ENCODE measurements at places on chromosomes 1 and 21. TPM values are rescaled to one million over a fixed set of nuclear protein-coding genes. Genes with fewer than 3 reads are reported as not detected.

DNA sequence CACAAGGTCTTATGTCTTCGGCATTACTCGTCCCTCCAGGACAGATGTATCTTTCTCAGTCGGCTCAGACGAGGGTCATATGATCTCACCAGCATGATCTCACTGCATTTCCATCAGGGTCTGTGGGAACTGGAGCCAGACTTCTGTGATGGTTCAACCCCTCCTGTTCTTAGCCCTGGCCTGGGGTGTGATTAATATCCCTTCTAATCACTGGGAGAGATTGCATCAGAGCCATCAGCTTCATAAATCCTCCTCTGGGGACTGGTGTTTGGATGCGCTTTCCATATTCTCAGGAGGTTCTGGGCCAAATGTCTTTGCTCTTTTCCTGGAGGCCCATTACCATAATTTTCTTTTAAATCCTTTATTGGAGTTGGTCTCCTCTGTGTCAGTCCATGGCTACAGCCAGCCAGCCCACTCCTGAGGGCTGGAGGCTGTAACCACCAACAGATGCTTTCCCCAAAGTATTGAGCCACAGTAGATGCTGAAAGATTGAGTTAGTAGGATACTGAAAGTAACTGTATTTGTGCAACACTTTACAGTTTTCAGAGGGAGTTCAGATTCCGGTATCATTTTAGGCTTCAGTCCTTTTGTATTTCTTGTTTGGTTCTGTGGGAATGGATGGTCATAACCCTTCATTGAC, 20.0 kb downstream of the CACNA1E start:
- H3K27ac ChIP-seq, result peak overlapping the region; percentile 88
- H3K4me3 ChIP-seq, result no peak overlapping the region
- H3K27me3 ChIP-seq, result no peaks in the 10 kb centered on the region

DNA sequence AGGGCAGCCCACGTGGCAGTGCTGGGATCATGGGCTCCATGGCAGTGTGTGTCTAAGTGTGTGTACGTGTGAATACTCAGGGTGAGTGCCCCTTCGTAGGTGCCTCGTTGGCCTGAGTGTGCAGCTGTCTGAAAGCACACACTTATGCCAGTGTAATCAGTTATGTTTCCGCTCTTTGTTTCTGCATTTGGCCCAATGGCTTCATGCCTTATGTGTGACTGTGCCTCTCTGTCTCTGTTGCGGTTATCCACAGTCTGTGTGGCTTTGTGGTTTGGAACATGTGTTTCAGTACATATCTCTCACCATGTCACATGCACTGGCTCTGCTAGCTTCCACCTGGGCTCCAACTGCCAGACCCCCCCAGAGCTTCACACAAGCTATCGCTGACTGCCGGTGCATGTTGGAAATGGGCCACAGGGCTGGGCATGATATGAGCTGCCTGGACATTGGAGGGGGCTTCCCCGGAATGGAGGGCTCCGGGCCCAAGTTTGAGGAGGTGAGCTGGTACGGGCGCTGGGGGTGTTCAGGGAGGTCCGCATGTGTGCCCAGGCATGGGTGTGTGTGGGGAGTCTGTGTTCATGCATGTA, 70.3 kb upstream of the TINAGL1 start:
- no peaks in the 10 kb centered on the region for H3K27me3 ChIP-seq
- DNase-seq, result peak; percentile 83
- H3K36me3 ChIP-seq, result no peaks in the 10 kb centered on the region
- peaks cover 23% of the 10 kb centered on the region for H3K4me1 ChIP-seq

- no peaks in the 10 kb centered on the region for H3K4me1 ChIP-seq
- H3K27ac ChIP-seq, result no peak overlapping the region
- no peak for DNase-seq
- no peaks in the 10 kb centered on the region for H3K27me3 ChIP-seq
- H3K4me3 ChIP-seq, result no peak overlapping the region
Observed at GRCh38 chr1:77316006-77316405, 34.2 kb downstream of the AK5 start.

Gene BEST4
- 1.5 TPM for total RNA-seq
